Right atrium auricular region (tissue), 2 donors: ENCODE measurements at places on chromosomes 5 and 9. TPM values are rescaled to one million over a fixed set of nuclear protein-coding genes. Genes with fewer than 3 reads are reported as not detected.

ARID3C gene
- total RNA-seq, result not detected

DNA sequence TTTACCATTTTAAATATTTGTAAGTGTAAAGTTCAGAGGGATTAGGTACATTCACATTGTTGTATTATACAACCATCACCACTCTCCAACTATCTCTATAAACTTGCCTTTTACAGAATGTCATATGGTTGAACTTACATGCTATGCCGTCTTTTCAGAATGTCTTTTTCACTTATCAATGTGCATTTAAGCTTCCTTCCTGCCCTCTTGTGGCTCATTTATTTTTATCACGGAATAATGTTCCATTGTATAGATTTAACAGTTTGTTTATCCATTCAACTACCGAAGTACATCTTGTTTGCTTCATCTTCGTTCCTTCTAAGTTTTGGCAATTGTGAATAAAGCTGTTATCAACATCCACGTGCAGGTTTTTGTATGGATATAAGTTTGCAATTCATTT, 133.3 kb upstream of the C6 start:
- no peak overlapping the region for H3K4me3 ChIP-seq
- peak overlapping the region; percentile 18 for H3K27ac ChIP-seq
- no peaks in the 10 kb centered on the region for H3K27me3 ChIP-seq
- peaks cover 47% of the 10 kb centered on the region for H3K4me1 ChIP-seq

GRCh38 chr5:142749321-142749720, 20.9 kb upstream of the ARHGAP26 start:
- no peak overlapping the region for H3K27ac ChIP-seq
- H3K4me1 ChIP-seq, result peaks cover 2% of the 10 kb centered on the region
- DNase-seq, result no peak
- H3K4me3 ChIP-seq, result no peak overlapping the region
- H3K36me3 ChIP-seq, result no peaks in the 10 kb centered on the region
- H3K27me3 ChIP-seq, result no peaks in the 10 kb centered on the region

DNA sequence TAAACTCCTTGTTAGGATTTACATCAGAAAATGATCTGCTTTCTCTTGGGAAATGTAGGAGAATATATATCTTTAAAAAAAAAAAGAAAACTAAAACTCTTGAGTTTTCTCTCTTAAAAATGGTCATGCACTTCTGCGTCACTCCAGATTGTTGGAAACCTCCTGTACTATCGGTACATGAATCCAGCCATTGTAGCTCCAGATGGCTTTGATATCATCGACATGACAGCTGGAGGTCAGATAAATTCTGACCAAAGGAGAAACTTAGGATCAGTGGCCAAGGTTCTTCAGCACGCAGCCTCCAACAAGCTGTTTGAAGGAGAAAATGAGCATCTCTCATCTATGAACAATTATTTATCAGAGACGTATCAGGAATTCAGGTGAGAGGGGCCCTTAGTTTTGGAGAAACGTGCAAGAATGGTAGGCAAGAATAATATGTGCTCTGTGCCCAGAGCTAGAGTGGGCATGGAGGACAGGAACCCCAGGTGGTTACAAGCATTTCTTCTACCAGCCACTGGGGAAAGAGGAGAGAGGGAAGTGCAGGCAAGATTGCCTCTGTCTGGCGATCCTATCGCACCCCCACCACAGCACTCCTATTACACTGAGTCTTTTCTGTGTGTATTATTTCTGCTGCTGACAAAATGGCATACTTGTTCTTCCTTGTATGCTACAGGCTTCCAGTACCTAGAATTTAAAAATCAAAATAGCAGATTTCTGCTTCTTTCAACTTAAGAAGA, 41.4 kb upstream of the F2R start:
- no peaks in the 10 kb centered on the region for H3K27me3 ChIP-seq
- no peak for DNase-seq
- no peaks in the 10 kb centered on the region for H3K36me3 ChIP-seq
- no peaks in the 10 kb centered on the region for H3K4me1 ChIP-seq

POU5F2 gene
- 0.52 TPM for total RNA-seq

FBP1 gene
- 3.6 TPM for total RNA-seq
